B cell (primary cell): ENCODE measurements at places on chromosomes 12 and 14. TPM values are rescaled to one million over a fixed set of nuclear protein-coding genes. Genes with fewer than 3 reads are reported as not detected.
A peak's percentile ranks its signal among the peaks of the same experiment; 100 is the strongest.

GRCh38 chr12:44389038-44389437, 487.1 kb downstream of the NELL2 start:
- no peak for DNase-seq
- no peaks in the 10 kb centered on the region for H3K4me1 ChIP-seq
- no peaks in the 10 kb centered on the region for H3K27me3 ChIP-seq
- no peaks in the 10 kb centered on the region for H3K36me3 ChIP-seq
- H3K27ac ChIP-seq: no peak overlapping the region

GRCh38 chr14:67411820-67412421, at the start of gene PLEK2:
PLEK2 (minus strand) TSS chr14:67412165; CDS start chr14:67412059, 106 bp downstream.
- H3K4me1 ChIP-seq: peaks cover 13% of the 10 kb centered on the region
- peak within 1 kb of the TSS; percentile 15 for H3K4me3 ChIP-seq
- DNase-seq: peak; percentile 19
- no peak within 1 kb of the TSS for H3K27ac ChIP-seq
- H3K27me3 ChIP-seq: peaks cover 18% of the 10 kb centered on the region

DNA sequence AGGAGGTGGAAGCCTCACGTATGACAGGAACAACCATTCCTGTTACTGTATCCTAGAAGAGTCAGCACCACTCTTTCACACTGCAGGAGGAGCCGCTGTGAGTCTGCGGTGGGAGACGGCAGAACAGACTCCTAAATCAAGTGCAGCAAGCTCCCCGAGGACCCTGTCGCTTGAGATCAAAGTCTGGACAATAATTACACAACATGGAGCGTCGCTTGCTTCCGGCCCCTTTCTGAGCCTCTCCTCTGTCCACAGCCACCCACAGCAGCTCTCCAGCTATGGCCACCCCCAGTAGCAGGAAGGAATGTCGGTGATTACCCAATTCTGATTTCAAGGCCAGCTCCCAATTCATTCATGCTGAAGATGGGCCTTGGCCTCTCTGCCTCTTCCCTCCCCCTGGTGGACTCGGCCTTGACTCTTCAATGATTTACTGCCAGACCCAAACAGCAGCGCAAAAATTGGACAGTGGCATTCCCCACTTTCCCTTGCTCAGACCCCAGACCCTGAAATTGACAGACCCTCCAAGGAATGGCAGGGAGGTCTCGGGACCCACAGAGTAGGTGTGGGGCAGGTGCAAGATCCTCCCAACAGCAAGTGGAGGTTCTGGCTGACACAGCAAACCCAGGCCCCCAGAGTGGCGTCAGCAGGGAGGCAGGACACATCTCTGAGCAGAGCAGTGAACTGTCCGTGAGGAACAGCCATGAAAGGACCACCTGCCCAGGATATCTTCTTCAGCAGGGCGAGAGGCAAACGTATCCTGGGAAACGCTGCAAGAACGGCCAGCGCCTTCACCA, 272.7 kb upstream of the DIO3 start:
- no peaks in the 10 kb centered on the region for H3K4me1 ChIP-seq
- DNase-seq: no peak
- H3K36me3 ChIP-seq: no peaks in the 10 kb centered on the region
- H3K27me3 ChIP-seq: peaks cover 10% of the 10 kb centered on the region
- H3K27ac ChIP-seq: no peak overlapping the region

- H3K27ac ChIP-seq: no peak overlapping the region
- no peaks in the 10 kb centered on the region for H3K27me3 ChIP-seq
- no peaks in the 10 kb centered on the region for H3K36me3 ChIP-seq
- H3K4me1 ChIP-seq: peaks cover 19% of the 10 kb centered on the region
- no peak overlapping the region for H3K4me3 ChIP-seq
- DNase-seq: no peak
Measured at GRCh38 chr14:56002876-56003625, 115.2 kb upstream of the PELI2 start.

- H3K4me3 ChIP-seq: no peak overlapping the region
- peaks cover 28% of the 10 kb centered on the region for H3K4me1 ChIP-seq
- H3K36me3 ChIP-seq: no peaks in the 10 kb centered on the region
- DNase-seq: peak; percentile 51
Measured at GRCh38 chr14:59301354-59301753, 112.9 kb downstream of the DAAM1 start.

Gene LALBA
- total RNA-seq: not detected in 2 replicates

Gene RD3L
- total RNA-seq: not detected in 2 replicates

Gene IRAK4
- total RNA-seq: 47.0 and 52.7 TPM in 2 replicates

GRCh38 chr12:132290203-132290540, 39.2 kb downstream of the GALNT9 start:
- H3K4me1 ChIP-seq: no peaks in the 10 kb centered on the region
- no peaks in the 10 kb centered on the region for H3K36me3 ChIP-seq
- no peaks in the 10 kb centered on the region for H3K27me3 ChIP-seq
- DNase-seq: no peak
- no peak overlapping the region for H3K27ac ChIP-seq
- no peak overlapping the region for H3K4me3 ChIP-seq

GRCh38 chr12:48815126-48816110, 2.9 kb upstream of the CACNB3 start:
- peak overlapping the region; percentile 58 for H3K4me3 ChIP-seq
- H3K27ac ChIP-seq: peak overlapping the region; percentile 32
- peak; percentile 61 for DNase-seq
- no peaks in the 10 kb centered on the region for H3K36me3 ChIP-seq
- peaks cover 30% of the 10 kb centered on the region for H3K4me1 ChIP-seq

Gene C12orf54
- total RNA-seq: not detected in 2 replicates

DNA sequence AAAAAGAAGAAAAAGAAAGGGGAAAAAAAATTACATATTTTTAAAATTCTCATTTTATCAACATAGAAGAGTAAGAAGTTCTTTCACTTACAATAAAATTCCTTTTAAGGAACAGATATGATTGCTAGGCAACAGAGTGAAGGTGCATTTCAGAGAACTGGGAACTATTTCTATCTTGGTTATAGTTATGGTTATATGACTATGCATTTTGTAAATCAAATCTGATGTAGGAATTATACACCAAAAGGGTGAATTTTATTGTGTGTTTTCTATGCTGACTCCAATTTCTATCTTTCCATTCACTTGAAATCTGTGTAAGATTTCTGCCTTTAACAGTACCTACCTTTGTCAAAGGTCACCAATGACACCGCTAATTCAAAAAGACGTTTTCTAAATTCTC, 50.1 kb downstream of the HNRNPC start:
- DNase-seq: no peak
- H3K27me3 ChIP-seq: no peaks in the 10 kb centered on the region
- H3K4me3 ChIP-seq: no peak overlapping the region
- no peak overlapping the region for H3K27ac ChIP-seq

DNA sequence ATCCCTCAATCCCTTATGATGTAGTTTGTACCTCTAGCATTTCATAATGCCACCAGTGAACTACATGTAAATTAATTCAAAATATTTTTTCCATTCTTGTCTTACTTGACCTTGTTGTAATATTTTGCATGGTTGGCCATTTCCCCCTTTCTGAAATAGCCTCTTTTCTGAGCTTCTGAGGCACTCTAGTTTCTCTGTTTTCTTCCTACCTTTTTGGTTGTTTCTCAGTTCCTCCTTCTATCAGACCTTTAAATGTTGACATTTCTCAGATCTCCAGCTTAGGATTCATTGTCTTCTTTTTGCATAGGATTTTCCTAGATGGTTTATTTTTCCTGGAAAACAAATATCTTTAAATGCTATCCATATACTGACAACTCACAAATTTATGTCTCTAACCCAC, 9.8 kb upstream of the RMST start:
- no peaks in the 10 kb centered on the region for H3K4me1 ChIP-seq
- DNase-seq: no peak
- no peak overlapping the region for H3K27ac ChIP-seq
- no peaks in the 10 kb centered on the region for H3K27me3 ChIP-seq
- no peaks in the 10 kb centered on the region for H3K36me3 ChIP-seq

- no peak overlapping the region for H3K27ac ChIP-seq
- H3K4me1 ChIP-seq: peaks cover 20% of the 10 kb centered on the region
- no peak for DNase-seq
- H3K36me3 ChIP-seq: peaks cover 15% of the 10 kb centered on the region
Measured at GRCh38 chr12:112927925-112928324, 10.3 kb upstream of the OAS3 start.

Gene GRIP1
- total RNA-seq: 0.51 TPM in 1 of 2 replicates, not detected in the other

Gene LHX5
- not detected in 2 replicates for total RNA-seq

Gene GALNT16
- 3.3 and 3.4 TPM in 2 replicates for total RNA-seq

DNA sequence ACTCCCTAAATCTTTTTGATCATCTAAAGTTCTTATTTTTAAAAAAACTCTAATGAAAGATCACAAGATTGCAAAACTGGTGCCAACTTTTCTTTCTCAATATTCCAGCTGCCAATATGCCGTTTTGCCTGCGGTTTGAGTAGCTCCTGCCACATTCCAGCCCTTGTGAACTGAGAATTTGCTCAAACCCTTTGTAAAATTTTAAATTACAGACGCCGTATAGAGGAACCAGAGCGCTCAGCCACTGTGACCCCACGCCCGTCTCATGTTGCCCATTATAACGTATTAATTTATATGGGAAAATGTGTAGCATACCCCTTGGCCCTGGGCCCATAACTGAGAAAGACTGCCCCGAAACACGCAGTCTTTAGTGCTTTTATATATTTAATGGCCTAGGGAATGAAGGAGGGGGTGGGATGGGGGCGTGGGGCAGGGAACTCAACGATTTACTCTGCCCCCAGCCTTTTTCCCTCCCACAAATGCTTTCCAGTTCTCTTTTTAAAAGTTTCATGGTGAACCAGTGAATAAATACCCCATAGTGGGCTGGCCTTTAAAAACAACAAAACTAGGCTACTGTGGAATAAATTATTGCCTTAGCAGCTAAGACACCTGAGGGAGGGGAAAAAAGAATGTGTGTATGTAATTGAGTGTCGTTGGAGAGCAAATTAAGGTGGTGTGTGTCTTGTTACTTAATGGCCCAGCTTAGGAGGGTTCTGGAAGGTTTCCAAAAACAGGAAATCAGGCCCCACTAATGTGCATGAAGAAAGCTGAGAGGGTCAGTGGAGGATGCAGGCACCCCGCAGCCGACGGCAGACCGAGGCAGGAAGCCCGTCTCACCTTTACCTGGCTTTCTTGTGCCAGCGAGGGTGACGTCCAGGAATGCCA, 45.7 kb upstream of the RFLNA start:
- H3K27me3 ChIP-seq: no peaks in the 10 kb centered on the region
- no peak overlapping the region for H3K27ac ChIP-seq
- H3K4me3 ChIP-seq: no peak overlapping the region

DNA sequence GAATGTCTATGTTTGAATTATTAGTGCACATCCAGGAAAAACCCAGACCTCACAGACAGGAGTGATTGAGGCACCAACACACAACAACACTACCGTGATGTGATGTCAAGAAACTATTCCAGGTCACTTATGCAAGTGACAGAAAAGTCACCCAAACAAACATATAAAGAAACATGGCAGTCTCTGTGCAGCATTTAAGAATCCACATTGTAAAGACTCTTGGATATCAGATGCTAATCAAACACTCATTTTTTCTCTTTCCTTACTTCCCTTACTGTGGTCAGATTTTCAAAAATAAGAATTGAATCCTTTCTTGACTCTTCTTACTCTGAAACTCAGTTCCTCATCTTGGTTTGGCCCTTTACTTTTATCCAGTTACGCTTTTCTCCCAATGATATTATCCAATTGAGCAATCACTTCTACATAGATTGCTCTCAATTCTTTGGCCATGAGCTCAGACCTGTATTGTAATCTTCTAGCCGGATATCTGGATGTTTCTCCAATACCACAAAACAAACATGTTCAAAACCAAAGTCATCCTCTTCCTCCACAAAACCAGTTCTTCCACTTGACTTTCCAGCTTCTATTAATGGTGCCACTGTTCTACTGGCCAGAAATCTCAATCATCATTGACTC, 115.4 kb downstream of the DUSP6 start:
- H3K27ac ChIP-seq: no peak overlapping the region
- H3K4me1 ChIP-seq: peaks cover 8% of the 10 kb centered on the region
- no peaks in the 10 kb centered on the region for H3K36me3 ChIP-seq
- DNase-seq: no peak
- H3K4me3 ChIP-seq: no peak overlapping the region

Gene CLEC1B
- total RNA-seq: not detected in 2 replicates

GRCh38 chr12:61870658-61871484, 389.3 kb upstream of the USP15 start:
- H3K36me3 ChIP-seq: no peaks in the 10 kb centered on the region
- no peak overlapping the region for H3K4me3 ChIP-seq
- H3K4me1 ChIP-seq: peaks cover 5% of the 10 kb centered on the region
- H3K27me3 ChIP-seq: no peaks in the 10 kb centered on the region
- no peak overlapping the region for H3K27ac ChIP-seq

DNA sequence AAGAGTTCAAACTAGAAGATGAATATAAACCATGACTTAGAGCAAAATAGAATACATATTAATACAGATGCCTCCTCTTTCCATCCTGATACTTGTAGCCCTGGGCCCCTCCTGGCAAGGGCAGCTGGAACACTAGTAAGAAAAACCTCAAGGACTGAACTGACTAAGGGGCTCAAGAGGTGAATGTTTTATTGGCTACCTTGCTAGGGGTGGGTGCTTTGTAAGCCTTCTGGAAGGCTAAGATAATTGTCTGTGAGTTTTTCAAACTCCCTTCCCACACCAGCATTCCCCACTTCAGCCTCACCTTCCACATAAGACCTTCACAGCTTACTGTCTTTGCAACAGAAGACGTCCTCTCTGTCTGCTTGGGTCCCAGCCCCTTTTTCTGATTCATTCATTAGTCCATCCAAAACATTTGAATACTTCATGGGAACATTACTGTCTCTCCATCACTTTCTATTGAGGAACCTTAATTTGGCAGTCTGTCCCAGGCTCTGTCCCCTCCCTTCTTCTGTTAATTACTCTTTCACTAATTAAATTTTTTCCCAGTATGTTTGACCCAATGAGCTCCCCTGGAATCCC, 1.1 kb upstream of the MARCHF9 start:
- H3K36me3 ChIP-seq: peaks cover 39% of the 10 kb centered on the region
- H3K4me3 ChIP-seq: no peak overlapping the region
- peaks cover 40% of the 10 kb centered on the region for H3K4me1 ChIP-seq

GRCh38 chr12:62843716-62844115, 91.2 kb downstream of the PPM1H start:
- H3K27ac ChIP-seq: no peak overlapping the region
- no peak for DNase-seq
- no peaks in the 10 kb centered on the region for H3K27me3 ChIP-seq
- no peaks in the 10 kb centered on the region for H3K4me1 ChIP-seq
- H3K36me3 ChIP-seq: no peaks in the 10 kb centered on the region

Gene SLC5A8
- not detected in 2 replicates for total RNA-seq

- H3K27me3 ChIP-seq: no peaks in the 10 kb centered on the region
- peaks cover 13% of the 10 kb centered on the region for H3K36me3 ChIP-seq
- H3K27ac ChIP-seq: no peak overlapping the region
- no peak overlapping the region for H3K4me3 ChIP-seq
Measured at GRCh38 chr12:96308881-96309280, 91.4 kb downstream of the CDK17 start.

- no peaks in the 10 kb centered on the region for H3K36me3 ChIP-seq
- H3K27ac ChIP-seq: no peak overlapping the region
- DNase-seq: no peak
- H3K4me3 ChIP-seq: no peak overlapping the region
- no peaks in the 10 kb centered on the region for H3K27me3 ChIP-seq
Measured at GRCh38 chr12:5015711-5016492, 27.8 kb upstream of the KCNA5 start.

- DNase-seq: no peak
- H3K4me1 ChIP-seq: no peaks in the 10 kb centered on the region
- H3K27ac ChIP-seq: no peak overlapping the region
Measured at GRCh38 chr14:50955373-50956043, 11.2 kb upstream of the PYGL start.

Gene TMEM119
- 0.25 TPM in 1 of 2 replicates, not detected in the other for total RNA-seq
